ENCODE measurements at places on chromosomes 3 and 15. TPM values are rescaled to one million over a fixed set of nuclear protein-coding genes. Genes with fewer than 3 reads are reported as not detected.

GOLGA6L9 gene
- 5.3 TPM for total RNA-seq

SEC22A gene
- total RNA-seq, result 62.2 TPM

VIPR1 gene
- total RNA-seq, result 0.16 TPM

SEMA3G gene
- 3.0 TPM for total RNA-seq

P2RY1 gene
- total RNA-seq, result 9.5 TPM

NEK11 gene
- 24.6 TPM for total RNA-seq

LRTM1 gene
- not detected for total RNA-seq

A4GNT gene
- total RNA-seq, result not detected

TNIK gene
- 76.7 TPM for total RNA-seq

RARB gene
- total RNA-seq, result 13.4 TPM

CIDEC gene
- not detected for total RNA-seq

RASL12 gene
- 1.4 TPM for total RNA-seq

POPDC2 gene
- 0.94 TPM for total RNA-seq

- no peak for DNase-seq
These were observed 104.1 kb downstream of the TBC1D5 start for GRCh38 chr3:17638356-17638755.

DNA sequence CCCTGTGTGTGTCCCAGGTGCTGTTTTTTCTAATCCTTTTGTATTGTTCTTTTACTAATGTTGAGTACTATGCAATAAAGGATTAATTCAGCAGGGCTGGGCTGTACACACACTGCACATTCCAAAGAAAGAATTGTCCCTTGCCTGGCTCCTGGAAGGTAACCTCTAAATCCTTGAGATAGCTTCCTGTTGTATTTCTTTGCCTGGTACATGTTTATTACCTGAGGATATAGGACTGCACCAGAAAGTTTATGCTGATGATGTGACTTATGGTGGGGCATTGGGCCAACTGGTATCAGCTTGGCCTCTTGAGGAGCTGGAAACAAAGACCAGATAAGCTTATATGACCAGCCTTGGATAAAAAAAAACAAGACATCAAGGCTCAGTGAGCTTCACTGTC is 26.6 kb upstream of the FAN1 start:
- DNase-seq, result no peak

DNA sequence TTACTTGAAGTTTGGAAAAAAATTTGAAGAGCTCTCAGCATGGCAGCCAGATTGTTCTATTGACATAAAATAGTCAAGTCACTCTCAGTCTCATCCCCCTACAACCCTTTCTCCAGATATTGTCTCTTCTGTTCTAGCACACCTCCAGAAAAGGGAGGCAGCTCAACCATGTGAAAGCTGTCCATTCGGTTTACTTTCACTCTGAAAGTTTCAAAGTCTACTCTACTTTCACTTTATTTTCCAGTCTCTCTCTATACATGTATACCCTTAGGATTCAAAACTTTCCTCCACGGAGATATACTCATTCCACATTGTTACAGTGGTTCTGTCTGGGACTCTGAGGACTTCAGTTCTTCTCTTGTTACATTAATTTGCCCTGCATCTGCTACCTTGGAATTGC is 111.0 kb upstream of the STAC start:
- no peak for DNase-seq

GRCh38 chr3:129398803-129399144 is 29.7 kb downstream of the EFCAB12 start:
- no peak for DNase-seq

DNA sequence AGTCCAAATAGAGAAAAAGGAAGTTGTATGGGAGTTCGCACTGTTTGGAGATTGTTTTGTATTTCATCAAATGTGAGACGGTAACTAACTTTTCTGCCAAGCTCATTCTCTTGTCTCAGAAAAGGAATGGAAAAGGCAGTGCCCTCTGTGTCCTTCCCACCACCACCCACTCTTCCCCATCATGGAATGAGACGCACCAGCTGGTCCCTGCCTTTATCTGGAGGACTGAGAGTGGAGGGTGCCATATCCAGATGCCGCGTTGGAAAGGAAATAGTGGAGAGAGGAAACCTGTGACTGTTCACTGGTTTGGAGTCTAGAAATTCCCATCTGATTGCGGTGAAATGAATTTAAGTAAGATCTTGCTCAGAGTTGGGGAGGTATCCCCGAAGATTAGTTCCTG is 3.7 kb upstream of the CCK start:
- DNase-seq, result no peak

GRCh38 chr15:35713733-35714132 is 167.8 kb upstream of the DPH6 start:
- no peak for DNase-seq

DNA sequence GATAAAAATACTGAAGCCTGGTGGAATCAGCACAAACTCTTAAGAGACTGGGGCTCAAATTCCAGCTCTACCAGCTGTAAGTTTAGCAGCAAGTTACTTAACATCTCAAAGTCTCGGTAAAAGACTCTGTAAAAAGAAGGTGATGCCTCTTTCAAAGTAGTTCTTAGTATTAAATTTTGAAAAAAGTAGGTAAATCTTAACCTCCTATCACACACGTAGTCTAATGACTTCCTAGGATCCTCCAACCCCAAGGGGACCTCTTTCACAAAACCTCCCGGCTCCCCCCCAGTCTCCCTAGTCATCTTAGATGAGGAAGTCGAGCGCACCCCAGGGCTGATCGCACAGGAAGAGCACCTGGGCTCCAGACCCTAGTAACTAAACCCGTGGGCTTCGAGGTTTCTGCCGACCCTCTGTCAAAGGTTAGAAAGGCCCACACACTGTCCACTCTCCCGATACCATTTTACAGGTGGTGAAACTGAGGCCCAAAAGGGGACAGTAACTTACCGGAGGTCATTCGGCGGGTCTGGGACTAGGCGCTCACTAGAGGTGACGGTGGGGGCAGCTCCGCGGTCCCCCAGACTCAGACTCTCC is 427 bp downstream of the MBD4 start:
- DNase-seq, result no peak

DNA sequence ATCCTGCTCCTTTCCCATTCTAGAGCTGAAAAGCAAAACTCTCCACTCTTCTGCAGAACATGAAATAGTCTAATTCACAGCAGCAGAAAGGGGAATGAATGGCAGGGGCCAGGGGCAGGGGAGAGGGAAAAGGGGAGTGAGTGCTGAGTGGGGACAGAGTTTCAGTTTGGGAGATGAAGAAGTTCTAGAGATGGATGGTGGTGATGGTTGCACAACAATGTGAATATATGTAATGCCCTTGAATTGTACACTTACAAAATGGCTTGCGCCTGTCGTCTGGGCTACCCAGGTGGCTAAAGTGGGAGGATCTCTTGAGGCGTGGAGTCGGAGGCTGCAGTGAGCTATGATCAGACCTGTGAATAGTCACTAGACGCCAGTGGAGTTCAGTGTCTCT is 78.5 kb upstream of the MEF2A start:
- no peak for DNase-seq

GRCh38 chr15:70018646-70019600 is 78.8 kb downstream of the TLE3 start:
- DNase-seq, result no peak

DNA sequence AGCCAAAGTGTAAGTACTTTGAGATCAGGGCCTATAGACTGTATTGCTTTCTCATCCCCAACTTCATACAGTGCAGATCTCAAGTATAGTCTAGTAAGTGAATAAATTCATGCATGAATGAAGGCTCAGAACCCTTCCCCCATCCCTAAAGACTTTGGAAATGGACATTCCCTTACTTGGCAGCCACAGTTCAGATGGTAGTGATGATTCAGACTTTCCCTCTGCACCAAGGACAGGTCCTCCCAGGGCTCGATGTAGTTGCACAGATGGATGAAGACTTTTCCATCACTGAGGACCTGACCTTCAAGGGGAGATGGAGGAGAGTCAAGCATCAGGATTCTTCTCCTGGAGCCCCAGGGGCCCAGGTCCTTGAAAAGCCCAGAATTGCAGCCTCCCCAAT is 4.6 kb downstream of the TIMP4 start:
- DNase-seq, result no peak

GRCh38 chr3:27528791-27529190 is 44.6 kb upstream of the SLC4A7 start:
- DNase-seq, result no peak

DNA sequence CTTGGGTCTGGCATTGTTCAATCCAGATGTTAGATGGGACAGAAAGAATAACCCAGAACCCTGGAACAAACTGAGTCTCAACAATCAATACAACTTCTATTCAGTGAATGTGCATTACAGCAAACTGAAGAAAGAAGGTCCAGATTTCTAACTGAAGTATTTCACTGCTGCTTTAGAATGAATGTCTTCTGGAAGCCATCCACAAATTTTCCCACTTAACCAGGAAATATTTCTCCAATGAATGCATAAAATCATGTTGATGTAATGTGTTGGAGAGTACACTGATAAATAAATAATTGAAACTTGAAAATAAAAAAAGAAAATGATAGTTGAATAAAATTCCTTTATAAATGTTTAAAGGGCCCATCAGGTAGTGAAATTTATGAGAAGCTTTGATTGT is 658.6 kb downstream of the ZBBX start:
- DNase-seq, result no peak

DNA sequence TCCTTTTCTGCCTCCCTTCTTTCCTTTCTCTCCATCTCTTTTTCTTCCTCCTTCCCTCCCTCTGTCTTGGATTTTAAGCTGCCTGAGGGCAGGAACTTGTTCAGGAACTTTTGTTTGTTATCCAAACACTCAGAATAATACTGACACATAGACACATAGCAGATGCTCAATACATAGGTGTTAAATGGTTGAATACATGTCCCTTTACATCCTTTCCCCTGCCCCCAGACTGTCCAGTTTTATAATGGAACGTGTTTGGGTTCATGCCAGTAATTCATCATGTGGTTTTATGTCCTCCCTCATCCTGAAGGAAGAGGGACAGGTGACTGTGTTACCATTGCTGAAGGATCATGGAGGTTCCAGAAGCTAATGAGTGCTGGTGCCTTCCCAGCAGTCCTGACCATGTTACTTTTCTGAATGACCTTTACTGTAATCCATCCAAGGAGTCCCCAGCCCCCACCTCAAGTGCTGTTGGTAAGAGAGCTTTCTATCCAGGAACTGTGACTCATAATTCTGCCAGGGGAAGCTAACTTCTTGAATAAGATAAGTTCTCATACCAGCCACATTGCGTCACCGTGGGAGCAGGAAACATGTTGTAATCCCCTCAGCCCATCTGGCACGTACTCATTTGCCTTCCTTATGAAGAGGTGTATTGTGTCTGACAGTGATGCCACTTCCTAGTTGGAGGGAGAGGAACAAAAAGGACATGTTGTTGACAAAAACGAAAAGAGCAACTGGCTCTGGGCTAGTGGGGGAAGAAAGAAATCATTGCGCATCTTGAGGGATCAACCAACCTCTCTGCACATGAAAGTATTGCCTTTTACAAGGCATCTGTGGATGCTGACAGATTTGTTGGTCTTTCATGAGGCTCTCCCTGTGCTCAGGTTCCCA is 52.4 kb downstream of the IL1RAP start:
- no peak for DNase-seq

DNA sequence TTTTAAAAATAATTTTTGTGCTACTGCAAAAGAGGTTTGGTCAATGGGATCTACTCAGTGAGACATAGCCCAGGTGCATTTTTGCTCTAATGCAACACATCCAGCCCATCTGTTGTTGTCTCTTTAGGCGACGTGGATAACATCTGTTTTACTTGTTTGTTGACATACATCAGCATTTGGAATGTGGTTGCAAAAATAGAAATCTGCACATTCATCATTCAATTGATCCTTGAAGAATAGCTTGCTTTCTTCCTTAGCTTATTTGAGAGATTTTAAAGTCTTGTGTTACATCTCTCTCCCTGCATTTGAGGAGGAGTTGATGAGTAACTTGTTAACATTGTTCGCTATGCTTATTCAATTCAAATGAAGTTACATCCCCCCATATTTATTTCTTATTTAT is 1202.3 kb downstream of the NSUN3 start:
- DNase-seq, result no peak

Data from occipital lobe (tissue), 3 donors.